Anterior cingulate cortex (tissue), 58 donors: ENCODE measurements at places on chromosomes 4 and X.

DNA sequence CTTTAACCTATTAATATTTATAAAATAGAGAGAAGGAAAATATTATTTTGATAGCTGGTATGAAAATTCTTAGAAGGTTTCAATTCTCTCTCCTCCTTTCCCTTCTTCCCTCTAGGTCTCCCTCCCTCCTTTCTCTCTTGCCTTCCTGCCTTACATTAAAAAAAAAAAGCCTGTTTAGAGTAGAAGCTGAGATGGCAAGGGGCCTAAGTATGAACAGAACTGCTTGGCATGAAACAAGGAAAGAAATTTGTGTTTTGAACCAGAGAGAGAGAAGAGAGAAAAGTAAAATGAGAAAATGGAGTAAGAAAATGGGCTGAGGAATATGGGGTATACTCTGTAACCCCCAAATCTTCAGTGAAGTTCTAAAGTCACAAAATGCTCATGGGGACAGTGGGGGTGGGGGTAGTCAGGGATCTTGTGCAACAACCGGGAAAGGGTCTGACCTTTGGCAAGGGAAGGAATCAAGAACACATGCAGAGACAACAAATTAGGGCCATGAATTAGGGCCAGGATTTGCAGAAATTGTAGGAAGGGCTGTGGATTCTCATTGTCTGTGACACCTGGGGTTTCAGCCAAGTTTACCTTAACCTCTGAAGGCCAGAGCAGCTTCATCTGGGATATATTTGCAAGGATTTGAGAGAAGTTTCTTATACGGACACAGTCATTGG is 30.6 kb downstream of the SUPT20HL2 start:
- no peak for DNase-seq

DNA sequence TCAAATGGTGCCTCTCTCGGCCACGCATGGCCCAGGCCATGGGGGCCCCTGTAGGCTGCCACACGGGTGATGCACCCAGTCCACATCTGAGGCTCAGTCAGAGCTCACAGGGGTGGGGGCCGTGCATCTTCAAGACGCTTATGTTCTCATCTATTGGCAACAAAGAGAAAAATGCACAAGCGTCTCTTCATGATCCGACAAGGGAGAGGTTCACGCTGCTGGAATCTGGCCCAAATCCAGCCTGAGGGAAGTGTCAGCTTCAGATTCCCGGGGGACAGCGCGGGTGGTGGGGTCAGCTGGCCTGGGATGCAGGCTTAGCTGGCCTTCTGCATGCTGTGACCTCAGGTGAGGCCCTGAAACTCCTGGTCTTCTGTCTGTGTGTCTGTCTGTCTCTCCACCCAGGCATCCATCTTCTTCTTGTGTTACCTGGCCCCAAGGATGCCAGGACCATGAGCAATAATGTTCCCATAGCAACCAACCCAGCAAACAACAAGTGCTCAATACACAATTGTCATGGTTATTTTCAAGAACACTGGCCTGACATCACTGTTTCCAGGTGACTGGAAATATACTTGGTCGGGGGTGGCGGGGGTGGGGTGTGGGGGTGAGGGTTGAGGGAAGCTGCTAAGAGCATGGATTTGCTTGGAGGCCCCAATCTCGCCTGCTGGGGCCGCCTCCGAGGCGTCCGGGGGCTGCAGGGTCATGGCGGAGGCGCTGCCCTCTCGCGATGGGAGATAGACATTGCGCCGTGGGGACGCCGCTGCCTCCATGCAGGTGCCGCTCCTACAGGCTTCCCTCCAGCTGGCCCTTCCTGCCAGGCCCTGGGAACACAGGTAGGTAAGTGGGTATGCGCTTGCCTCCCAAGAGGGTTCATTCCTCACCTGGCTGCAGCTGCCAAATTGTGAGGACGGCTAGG is 48.3 kb downstream of the ABLIM2 start:
- DNase-seq: no peak

DNA sequence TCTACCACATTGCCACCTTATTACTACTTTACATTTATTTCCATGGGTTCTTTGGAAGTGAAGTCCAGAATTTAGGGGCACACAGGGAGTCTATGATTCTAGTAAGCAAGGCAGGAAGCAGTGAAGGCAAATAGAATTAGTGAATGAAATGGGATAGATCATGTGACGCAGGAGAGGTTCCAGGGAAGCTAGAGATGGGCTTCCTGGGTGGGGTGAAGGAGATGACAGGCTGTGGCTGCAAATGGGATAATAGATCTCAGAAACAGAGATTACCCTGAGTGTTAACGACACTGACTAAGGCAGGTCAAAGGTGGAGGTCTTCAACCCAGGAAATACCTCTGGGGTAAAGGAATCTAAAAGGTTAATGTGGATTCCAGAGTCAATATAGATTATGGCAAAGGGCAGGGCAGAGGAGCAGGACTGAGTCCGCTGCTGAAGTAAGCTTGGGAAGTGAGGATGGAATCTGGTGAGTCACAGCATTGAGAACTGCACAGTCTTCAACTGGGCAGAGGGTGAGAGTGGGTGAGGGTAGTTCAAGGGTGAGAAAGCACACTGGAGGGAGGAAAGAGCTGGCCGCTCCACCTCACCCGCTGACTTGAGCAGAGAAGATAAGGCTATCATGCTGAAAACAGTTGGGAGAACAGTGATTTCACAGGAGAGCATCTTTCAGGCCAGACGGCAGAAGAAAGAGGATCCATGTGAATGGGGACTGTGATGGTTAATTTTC is 70.8 kb downstream of the ANXA3 start:
- no peak for DNase-seq

DNA sequence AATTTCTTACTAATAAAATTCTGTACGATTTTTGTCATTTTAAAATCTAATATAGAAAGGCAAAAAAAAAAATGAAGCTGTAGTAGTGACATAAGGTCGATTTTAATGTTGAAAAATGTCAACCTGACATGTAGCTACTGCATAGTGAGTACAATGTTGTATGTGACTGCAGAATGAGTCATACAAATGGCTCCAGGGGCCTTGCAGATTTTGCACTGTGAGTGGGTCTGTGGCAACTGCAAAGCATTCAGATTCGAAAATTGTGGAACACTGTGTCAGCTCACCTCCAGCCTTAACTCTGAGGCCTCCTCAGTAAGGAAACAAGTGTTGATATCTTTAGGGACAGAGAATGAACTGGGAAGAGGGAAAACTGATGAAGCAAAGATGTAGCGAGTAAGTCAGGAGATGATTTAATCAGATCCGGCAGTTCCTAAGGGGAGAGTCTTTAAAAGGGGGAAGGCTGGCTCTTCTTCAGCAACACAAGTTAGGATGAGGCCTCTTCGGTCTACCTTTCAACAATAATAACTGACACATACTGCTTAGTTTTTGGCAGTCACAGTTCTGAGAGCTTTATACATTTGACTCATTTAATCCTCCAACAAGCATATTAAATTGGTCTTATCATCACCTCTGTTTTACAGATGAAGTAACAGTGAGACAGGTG is 24.9 kb downstream of the TKTL2 start:
- no peak for DNase-seq

- no peak for DNase-seq
These were observed 79.5 kb downstream of the RASGEF1B start for GRCh38 chr4:81392164-81392563.

DNA sequence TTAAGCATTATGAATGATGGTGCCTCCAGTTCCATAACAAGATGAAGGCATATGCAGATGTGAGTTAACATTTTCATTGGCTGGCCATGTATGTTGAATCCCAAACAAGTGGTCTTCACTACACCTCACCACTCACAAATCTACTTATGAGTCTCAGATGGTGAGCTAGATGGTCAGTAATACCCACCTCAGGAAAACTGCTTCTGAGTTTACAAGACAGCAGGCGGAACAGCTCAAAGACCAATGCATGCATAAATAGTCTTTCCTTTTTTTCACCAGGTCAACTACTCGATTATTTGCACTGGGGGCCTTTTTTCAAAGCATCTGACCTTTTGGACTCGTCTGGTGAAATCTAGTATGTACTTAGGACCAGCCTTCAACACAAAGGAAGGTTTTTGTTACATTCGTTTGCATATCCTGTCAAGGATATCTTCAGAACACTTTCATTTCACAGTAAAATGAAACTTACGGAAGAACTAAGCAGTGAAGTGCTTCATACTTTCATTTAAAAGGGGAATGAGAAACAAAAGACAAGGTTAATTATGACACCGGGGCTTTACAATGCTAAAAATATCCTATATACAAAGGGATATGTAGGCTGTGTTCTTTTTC is 23.1 kb upstream of the TLR7 start:
- DNase-seq: no peak
